Stimulated activated CD4-positive, alpha-beta T cell treated with anti-CD3 and anti-CD28 coated beads, Interleukin-15, amount 100 ng/mL, for 48 hours (primary cell): ENCODE measurements at places on chromosomes 5 and 9.
A peak's percentile ranks its signal among the peaks of the same experiment; 100 is the strongest.

DNA sequence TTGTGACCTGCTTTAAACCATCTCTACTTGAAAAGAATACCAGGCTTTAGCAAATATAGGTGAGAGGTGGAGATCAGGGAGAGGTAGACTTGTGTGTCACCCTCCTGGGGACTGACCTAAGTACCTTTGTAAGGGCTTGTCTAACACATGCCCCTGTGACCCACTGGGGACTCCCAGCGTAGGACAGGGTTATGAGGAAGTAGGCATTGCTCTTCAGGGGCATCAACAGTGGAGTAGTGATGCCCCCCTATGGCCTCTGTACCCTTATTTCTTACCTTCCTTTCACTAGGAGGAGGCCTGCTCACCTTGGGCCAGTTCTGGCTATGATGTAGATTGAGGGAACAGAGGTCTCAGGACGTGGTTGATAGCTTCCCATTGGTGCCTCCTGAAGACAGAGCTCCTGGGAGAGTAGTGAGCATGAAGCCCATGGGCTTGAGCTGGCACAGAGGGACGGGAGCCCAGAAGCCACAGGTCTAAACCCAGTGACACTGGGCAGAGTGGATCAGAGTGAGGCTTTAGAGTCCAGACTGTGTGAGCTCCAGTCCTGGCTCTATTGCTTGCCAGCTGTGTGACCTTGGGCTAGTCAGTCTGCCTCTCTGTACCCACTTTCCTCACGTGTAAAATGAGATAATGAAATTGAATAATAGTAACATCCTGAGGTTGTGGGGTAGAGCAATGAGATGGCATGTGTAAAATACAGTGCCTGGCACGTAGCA is 191.7 kb downstream of the AOPEP start:
- no peak for DNase-seq

DNA sequence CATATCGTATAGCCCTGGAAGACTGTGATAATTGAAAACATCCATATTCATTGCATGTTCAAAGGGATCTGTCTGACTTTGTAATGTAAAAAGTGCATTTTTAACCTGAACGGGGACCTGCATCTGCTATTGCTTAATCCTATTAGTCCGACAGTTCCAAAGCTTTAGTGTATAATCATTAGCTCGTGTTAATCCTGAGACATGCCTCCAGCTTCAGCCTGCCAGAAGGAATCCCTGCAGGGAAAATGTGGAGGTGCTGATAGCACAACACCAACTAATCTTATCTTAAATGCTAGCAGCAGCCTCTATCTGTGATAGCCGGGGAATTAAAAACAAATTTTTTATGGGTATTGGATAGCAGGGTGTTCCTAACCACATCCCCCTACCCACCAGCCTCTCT is 495.2 kb downstream of the TLE4 start:
- no peak for DNase-seq

DNA sequence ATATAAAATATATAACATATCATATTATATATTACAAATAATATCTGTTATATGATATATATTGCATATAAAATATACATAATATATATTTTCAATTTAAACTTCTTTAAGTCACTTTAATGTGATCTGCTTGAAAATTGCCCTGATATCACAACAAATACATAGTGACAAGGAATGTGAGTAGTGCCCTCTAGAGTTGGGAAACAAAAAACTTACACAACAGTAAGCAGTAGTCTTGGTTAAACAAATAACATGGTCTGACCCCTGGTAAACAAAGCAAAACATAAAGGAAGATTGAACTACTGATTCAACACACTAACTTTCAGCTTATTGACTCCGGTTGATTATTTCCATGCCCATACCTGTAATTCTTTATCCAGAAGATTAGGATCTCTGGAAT is 188.3 kb upstream of the NMUR2 start:
- DNase-seq, result no peak

GRCh38 chr5:80184235-80185023 is 71.4 kb downstream of the SERINC5 start:
- no peak for DNase-seq

DNA sequence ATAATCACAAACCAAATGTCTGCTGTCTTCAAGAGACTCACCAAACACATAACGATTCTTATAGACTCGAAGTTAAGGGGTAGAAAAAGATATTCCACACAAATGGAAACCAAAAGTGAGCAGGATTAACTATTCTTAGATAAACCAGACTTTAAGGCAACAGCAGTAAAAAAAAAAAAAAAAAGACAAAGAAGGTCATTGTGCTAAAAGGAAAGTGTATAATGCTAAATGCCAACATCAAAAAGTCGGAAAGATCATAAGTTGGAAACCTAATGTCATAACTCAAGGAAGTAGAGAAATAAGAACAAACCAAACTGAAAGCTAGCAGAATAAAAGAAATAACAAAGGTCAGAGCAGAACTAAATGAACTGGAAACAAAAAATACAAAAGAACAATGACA is 714.6 kb downstream of the SEMA5A start:
- no peak for DNase-seq

DNA sequence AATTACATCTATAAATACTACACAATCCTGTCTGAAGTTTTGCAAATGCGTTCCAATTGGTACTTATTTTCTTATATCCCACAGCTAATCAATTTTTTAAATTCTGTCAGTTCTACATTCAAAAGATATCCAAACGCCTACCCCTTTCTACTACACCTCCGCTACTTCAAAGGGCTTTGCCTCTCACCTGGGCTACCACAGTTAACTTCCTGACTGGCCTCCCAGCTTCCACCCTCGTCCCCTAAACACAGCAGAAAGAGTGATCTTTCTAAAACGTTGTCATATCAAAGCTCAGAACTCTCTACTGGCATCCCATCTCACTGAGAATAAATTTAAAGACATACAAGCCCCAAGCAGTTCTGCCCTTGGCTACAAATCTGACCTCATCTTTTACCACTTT is 32.3 kb upstream of the NIPBL start:
- DNase-seq, result no peak

GRCh38 chr9:92602413-92602812 is 66.6 kb upstream of the ECM2 start:
- DNase-seq, result no peak

DNA sequence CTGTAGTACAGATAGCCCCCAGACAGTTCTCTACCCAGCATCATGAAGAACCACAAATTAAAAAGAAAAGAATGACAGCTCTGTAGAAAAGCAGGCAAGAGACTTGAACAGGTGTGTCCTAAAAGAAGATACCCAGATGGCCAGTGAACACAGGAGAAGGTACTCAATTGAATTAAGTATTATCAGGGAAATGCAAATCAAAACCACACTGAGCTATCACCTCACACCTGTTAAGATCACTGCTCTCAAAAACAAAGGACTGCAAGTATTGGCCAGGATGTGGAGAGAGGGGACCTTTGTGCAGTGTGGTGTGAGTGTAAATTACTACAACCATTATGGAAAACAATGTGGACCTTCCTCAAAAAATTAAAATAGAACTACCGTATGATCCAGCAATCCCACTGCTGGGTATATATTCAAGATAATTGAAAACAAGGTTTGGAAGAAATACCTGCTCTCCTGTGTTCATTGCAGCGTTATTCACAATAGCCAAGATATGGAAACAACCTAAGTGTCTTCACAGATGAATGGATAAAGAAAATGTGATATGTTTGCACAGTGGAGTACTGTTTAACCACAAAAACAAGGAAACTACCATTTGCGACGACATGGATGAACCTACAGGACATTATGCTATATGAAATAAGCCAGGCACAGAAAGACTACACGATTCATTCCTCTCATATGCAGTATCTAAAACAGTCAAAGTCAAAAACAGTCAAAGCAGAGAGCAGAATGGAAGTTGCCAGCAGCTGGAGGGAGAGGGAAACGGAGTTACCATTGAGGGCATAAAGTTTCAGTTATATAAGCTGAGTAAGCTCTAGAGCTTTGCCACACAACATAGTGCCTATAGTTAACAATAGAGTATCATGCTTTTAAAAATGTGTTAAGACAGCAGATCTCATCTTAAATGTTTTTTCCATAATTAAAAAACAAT is 102.6 kb downstream of the WNK2 start:
- no peak for DNase-seq

- peak; percentile 26 for DNase-seq
These were observed 735 bp downstream of the ECPAS start for GRCh38 chr9:111483439-111483857.

- no peak for DNase-seq
These were observed 47.9 kb downstream of the STK10 start for GRCh38 chr5:172140120-172140519.

DNA sequence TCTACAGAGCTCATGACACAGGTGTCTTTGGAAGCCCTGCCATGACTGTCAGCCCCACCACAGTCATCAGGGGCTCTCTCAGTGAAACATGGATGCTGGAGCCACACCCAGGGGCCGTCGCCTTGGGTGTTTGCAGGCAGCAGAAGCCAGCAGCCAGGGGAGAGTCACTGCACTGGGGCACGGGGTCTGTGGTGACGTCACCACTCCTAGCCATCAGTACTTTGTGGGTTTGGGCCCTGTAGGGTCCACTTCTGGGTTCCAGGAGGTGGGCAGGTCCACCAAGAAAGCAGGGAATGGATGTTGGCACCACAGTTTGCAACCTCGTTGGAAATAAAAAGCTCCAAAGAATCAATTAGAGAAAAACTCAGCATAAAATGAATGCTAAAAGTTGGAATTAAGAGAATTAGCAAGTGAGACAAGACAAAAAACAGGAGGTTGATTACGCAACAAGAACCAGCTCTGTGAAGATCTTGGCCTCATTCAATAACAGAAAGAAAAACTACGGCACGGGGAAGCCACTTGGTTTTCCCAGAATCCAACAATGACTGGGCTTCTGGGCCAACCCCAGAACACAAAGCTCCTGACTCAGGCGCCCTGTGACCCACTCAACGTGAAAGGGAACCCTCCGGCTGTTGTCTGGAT is 34.3 kb downstream of the MED10 start:
- no peak for DNase-seq

- DNase-seq, result peak; percentile 45
These were observed 110.3 kb upstream of the PTCH1 start for GRCh38 chr9:95626885-95627558.

- DNase-seq, result no peak
These were observed 37.7 kb upstream of the MRPS30 start for GRCh38 chr5:44770780-44771717.

- no peak for DNase-seq
These were observed 96.0 kb upstream of the PHF24 start for GRCh38 chr9:34862043-34862442.

DNA sequence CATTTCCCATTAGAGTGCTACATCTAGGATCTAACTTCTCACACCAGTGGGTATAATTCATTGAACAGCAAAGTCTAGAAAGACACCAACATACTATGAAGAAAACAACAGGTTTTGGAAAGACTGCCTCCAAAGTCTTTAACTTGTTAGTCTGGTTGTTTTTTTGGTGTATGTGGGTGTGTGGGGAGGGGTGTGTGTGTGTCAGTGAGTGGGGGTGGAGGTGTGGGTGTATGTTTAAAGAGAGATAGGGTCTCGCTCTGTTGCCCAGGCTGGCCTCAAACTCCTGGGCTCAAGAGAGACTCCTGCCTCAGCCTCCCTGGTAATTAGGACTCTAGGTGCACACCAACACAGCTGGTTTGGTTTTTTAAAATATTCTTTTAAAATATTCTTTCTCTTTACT is 59.7 kb downstream of the AP3B1 start:
- DNase-seq, result no peak

- DNase-seq, result no peak
These were observed 8.8 kb upstream of the BOD1 start for GRCh38 chr5:173625261-173625660.

DNA sequence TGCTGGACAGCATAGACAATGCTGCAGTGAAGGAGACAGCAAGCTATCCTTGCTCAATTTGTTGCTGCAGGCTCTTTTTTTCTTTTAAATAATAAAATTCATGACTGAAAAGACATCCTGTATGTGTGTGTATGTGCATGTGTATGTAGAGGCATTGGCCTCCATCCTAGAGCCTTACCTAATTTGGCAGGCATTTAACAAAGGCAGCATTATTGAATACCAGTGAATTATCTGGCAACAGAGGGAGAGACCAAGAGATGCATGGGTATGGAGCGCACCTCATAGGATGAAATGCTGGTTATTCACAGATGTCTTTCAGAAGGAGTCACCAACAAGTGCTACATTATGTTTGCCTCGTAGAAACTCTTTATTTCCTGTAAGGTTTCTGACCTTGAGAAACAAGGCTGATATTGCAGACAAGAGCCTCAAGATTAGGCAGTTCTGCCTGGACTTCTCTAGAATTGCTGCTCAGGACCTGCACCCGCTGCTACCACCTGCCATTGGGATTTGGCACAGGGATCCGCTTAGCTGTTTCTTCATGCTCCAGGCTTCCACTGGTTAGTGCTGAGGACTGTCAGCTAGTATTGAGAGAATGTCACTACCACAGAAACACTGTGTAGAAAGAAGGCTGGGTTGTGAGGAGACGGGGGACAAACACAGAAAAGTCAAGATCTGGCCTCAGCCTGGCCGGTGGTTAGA is 247.7 kb upstream of the RFX3 start:
- DNase-seq, result no peak

GRCh38 chr5:37814699-37815098 is 25.1 kb downstream of the GDNF start:
- DNase-seq, result no peak

GRCh38 chr5:148853868-148854267 is 27.5 kb downstream of the ADRB2 start:
- DNase-seq, result no peak

DNA sequence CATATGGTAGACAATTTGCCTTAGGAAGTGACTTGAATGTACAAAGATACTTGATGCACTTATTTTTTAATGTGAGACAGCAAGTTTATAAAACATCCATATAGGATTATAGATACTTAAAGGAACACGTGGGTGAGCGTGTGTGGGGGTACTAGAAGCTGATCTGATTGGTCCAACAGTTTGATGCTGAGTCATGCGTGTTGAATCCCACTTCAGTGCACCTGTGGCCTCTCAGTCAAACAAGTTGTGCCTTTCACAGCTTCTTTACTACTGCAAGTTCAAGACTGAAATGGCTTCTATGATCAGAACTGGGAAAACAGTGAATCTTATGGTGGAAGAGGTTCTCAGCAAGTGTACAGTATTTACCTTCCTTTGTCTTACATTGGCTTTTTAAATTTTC is 98.9 kb downstream of the MAP1B start:
- no peak for DNase-seq

DNA sequence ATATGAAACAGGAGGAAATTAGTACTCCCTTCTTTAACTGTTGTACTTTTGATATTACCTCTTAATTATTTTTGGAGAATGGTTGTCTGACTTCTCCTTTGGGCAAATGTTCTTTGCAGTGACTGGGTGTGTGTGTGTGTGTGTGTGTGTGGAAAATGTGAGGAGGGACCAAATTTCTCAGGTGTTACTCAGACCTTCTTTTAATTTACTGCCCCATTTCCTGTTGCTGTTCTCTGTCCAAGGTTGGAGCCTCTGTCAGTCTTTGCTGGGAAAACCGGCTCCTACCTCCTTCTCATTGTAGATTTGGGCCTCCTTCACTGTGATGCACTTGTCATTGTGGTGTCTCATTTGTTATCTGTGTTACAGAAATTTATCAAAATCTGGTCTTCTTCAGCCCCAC is 68.4 kb downstream of the PBX3 start:
- no peak for DNase-seq

DNA sequence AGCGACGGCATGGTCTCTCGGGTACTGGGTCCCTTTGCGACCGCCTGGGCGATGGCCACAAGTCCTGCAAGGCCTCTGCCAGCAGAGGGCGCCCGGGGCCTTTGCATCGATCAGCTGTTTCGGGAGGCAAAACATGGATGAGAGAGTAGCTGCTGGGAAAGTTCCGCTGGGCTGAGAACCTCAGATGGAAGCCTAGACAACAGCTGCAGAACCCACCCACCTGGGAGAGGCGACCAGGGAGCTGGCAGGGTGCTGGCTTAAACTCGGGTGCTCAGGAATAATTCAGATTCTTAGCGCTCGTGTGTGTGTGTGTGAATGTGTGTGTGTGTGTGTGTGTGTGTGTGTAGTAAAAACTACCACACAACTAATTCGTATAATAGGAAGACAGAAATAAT is 50.0 kb downstream of the TRIM32 start:
- DNase-seq, result peak; percentile 33
